ENCODE measurements at places on chromosomes 1 and 21.

DNA sequence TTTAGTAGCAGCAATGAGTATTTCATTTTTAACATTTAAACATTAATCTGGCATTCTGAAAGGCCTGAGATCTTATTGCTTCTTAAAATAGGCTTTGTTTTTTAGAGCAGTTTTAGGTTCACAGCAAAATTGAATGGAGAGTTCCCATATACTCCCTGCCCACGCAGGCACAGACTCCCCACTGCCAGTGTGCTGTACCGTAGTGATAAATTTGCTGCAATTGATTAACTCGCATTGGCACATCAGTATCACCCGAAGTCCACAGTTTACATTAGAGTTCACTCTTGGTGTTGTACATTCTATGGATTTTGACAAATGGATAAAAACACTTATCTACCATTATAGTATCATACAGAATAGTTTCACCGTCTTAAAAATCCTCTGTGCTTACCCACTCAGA is 71.8 kb upstream of the ERRFI1 start:
- no peak for DNase-seq

DNA sequence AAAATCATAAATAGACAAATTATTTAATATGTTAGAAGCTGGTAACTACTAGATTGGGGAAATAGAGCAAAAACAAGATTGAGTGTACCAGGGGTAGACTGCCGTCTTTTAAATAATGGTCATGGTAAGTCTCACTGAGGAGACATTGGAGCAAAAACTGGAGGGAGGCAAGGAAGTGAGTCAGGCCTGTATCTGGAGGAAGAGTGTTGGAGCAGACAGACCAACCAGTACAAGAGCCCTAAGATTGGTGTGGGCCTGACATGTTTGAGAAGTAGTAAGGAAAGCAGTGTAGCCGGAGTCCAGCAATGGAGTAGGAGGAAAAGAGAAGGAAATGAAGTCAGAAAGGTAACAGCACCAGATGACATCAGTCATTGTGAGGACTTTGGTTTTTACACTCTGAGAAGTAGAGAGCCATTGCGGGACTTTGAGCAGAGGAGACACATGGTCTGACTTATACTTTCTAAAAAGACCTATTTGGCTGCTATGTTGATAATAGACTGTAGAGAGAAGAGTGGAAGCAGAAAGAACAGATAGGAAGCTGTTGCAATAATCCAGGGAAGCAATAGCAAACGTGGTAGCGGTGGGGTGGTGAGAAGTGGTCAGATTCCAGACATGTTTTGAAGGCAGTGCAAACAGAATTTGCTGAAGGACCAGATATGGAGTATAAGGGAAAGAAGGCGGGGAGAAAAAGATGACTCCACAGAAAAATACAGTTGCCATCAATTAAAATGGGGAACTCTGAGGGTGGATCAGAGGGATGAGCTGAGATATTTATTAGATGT is 44.7 kb upstream of the GJA5 start:
- no peak for DNase-seq

GRCh38 chr1:153336650-153337049 is 12.0 kb downstream of the PGLYRP4 start:
- no peak for DNase-seq

DNA sequence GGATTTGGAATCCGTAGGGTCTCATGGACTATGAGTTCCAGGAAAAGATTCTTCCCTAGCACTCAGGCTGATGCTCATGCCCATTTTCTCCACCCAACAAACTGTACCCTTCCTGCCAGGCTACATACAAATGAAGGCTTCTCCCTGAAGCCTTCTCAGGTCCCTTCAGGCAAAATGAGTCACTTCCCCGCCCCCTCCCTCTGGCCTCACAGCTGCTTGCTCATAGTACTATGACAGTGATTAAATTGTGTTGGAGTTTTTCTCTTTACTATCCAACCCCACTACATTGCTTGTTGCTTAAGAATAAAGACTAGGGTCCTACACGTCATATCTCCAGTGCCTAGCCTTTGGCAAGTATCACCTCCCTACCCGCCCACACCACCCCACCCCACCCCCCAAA is 207.6 kb upstream of the NFIA start:
- no peak for DNase-seq

- DNase-seq: no peak
Measured at GRCh38 chr1:201766131-201766866, 62.7 kb upstream of the IPO9 start.
